HepG2 (cell line): ENCODE measurements at places on chromosomes 16 and 17. TPM values are rescaled to one million over a fixed set of nuclear protein-coding genes. Genes with fewer than 3 reads are reported as not detected.

CHST6 gene
- 0.32 and 0.91 TPM in 2 replicates for total RNA-seq

PYY gene
- not detected in 2 replicates for total RNA-seq

TEKT5 gene
- not detected in 2 replicates for total RNA-seq

WSCD1 gene
- 2.2 and 2.7 TPM in 2 replicates for total RNA-seq

TCAP gene
- 0.14 and 0.24 TPM in 2 replicates for total RNA-seq

CCT6B gene
- 1.1 and 1.4 TPM in 2 replicates for total RNA-seq

ZACN gene
- total RNA-seq = 0.15 TPM in 1 of 2 replicates, not detected in the other
